ENCODE measurements at places on chromosomes 13 and 19.

DNA sequence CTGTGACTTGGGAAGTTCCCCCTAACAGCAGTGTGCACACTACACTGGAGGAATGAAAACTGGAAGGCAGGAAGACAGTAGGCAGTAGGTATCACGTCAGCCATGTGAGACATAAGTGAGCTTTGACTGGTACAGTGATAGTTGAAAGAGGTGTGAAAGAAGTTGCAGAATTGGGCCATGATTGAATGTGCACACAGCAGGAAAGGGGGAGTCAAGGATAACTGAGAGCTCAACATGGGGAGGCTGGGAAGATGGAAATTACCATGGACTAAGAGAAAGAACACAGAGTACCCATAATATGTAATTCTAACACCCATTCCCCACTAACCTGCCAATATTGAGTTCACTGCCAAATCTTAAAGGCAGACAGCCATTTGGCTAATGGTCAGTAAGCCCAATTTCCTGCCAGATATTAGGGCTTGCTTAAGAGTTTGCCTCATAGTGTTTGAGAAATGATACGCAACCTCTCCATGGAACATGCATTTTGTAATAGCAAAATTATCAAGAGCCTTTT lies 321.7 kb downstream of the DCT start:
- DNase-seq = no peak

GRCh38 chr19:34504273-34504808 lies 22.8 kb downstream of the WTIP start:
- DNase-seq = no peak

DNA sequence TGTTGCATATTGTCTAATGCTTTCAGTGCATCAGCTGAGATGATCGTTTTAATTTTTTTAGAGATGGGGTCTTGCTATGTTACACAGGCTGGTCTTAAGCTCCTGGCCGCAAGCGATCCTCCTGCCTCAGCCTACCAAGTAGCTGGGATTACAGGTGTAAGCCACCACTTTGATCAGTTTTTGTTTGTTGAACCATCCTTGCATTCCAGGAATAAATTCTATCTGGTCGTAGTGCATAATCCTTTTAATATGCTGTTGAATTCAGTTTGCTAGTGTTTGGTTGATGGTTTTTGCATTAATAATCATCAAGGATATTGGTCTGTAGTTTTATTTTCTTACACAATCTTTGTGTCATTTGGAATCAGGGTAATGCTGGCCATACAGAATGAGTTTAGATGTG lies 4.4 kb downstream of the ZNF211 start:
- DNase-seq = no peak

DNA sequence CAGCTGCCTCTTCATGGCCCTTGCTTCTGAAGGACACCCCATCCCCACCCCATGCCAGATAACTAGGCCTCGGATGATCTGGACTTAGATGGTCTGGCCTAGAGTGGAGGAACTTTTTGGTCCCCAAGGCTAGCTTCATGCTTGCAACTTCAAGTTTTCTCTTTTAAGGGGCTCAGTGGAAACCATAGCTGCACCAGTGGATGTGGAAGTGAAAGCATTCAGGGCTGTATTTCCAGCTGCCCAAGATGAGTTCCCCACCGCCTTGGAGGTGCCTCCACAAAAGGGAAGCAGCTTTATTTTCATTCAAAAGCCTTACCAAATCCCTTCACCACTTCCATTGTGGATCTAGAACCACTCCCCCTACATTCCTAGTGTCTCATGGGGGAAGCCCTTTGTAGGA lies 17.6 kb upstream of the GSX1 start:
- no peak for DNase-seq

DNA sequence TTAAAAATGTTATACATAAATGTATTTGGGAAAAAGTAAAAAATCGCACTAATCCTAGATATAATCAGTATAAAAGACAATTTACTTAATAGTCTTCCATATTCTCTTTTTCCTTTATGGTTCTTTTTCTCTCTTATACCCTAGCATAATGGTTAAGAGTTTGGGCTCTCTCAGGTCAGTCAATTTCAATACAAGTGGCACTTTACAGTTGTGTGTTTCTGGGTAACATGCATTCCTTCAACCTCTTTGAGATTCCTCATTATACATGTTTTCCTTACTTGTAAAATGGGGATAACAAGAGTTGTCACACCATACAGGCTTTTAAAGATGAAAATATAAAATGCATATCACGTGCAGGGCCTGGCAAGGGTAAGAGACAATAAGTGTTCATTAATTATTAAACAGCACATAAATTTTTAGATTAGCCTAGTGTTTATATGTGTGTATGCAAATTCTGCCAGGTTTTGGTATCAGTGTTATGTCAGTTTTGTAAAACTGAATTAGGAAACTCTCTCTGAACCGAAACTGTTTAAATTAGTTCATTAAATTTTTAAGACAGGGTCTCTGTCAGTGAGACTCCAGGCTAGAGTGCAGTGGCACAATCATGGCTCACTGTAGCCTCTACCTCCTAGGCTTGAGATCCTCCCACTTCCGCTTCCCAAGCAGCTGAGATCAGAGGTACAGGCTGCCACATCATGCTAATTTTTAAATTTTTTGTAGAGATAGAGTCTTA lies 49.8 kb downstream of the ELF1 start:
- no peak for DNase-seq

DNA sequence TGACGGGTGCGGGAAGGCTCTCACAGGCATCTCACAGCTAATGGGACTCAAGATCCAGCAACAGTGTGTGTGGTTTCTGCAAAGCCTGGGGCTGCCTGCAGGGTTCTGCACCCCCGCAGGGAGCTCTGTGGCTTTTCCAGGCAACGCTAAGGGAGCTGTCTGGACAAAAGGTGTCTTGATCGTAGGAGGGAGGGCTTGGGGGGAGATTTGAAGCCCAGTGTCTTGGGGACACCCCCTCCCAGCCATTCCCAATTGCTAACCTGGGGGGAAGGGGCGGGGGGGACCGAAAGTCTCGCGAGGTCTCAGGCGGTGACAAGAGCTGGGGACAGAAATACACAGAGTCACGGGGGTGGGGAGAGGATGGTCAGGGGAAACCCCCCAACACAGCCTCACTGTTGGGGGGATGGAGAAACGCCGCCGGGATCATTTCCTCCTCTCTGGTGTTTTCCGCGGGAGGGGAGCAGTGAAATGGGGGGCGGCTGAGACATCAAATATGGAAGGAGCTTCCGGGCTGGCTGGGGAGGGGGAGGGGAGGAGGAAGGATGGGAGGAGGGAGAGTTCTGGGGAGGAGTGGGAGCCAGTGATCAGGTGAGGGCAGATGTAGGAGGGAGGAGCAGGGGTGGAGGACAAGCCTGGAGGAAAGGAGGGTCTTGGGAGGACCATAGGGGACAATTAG lies 13.3 kb downstream of the KCNC3 start:
- no peak for DNase-seq

DNA sequence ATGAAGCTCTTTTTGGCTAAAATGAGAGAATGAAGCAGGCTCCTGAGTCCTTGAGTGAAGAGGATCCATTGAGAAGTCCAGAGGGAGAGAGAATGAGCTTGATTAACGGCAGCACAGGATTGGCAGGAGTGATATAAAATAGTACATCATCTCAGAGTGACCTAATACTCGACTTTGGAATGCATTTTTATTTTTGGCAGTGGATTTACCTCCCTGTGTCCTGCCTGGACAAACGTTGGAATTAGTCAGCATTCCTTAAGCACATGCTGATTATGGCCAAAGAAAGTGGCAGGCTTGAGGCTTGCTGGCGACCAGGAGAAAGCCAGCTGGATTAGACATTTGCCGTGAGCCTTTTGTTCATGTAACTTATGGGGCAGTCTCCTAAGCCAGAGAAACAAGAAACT lies 22.9 kb downstream of the LRCH1 start:
- no peak for DNase-seq

- DNase-seq = no peak
Observed at GRCh38 chr19:10862561-10863106, 8.7 kb upstream of the CARM1 start.

GRCh38 chr13:100495455-100495854 lies 93.1 kb downstream of the GGACT start:
- no peak for DNase-seq

DNA sequence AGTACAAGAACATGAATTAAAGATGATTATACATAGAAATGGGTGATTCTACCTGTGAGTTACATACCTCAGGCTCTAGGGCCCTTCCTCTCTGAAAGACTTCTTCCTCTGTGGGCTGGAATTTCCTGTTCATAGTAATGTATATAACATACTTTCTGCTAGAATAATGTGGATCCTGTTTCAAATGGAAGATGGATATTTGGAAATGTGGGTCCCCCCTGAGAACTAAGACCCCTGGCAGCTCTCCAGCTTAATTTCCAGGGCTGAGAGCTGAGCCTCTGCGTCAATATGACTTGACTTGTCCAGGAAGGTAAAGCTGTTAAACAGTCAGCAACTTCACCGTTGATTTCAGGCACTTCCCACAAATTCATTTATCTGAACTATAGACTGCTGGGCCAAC lies 296.3 kb downstream of the NALCN start:
- DNase-seq = no peak

- no peak for DNase-seq
Observed at GRCh38 chr13:47120282-47120681, 223.4 kb upstream of the HTR2A start.

DNA sequence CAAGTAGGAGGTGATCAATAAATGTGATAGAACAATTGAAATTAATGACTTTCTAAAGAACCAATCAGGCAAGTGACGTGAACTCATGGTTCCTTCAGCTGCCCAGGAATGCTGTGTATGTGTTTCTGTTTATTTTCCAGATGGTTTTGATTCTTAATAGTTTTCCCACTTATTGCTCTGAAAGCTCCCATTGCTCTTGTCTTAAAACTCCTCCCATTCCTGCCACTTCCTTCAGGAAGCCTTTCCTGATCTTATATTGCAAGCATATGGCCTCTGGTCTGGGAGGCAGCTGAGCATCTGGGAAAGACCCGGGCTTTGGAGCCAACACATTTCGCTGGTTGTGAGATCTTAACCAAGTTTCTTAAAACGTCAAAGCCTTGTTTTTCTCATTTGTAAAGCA lies 17.1 kb upstream of the LATS2 start:
- no peak for DNase-seq

- no peak for DNase-seq
Observed at GRCh38 chr19:49544154-49544553, 16.4 kb downstream of the RCN3 start.

- no peak for DNase-seq
Observed at GRCh38 chr19:22945560-22945959, 57.4 kb downstream of the ZNF728 start.

DNA sequence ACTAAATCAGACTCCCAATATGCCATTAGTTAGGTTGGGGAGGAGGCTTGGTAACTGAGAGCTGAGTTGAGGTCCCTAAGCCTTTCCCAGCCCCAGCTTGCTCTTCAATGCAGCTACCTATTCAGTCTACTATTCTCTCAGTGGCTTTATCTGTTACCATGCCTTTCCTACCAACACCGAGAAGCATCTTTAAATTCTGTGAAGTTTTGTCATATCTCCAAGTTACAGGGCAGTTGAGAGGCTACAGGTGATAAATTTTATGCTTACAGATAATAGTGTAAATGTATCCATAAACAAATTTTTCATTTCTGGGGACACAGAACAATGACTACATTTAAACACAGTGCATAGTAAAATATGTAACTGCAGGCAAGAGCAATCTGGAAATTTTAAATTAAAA lies 110.6 kb downstream of the ELF1 start:
- no peak for DNase-seq

DNA sequence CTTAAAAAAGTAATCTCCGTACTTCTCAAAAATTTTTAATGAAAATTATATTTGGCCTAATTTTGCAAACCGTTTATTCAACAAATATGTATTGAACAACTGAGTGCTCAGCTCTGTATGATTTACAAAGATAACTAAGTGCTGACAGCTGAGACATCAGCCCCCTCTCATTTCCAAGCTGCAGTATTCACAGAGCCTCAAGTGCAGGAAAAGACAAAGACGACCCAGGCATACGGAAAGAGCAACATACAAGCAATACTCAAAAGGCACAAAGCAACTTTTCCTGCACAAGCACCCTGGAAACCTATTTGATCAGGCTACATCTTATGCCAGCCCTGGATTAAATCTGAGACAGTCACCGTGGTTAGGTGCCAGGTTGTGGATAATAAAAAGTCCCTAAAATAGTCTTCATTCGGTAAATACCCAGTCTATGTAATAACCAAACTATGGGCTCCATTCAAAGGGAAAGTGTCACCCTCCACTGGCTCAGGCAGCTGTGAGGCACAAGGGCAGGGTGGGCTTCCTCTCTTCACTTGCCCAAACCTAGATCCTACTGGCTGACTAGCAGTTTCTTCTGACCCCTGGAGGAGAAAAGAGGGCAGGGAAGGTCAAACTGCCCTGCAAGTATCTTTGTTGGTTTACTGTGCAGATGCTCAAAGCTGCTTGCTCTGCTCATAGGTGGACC lies 65.5 kb downstream of the TBC1D4 start:
- no peak for DNase-seq

DNA sequence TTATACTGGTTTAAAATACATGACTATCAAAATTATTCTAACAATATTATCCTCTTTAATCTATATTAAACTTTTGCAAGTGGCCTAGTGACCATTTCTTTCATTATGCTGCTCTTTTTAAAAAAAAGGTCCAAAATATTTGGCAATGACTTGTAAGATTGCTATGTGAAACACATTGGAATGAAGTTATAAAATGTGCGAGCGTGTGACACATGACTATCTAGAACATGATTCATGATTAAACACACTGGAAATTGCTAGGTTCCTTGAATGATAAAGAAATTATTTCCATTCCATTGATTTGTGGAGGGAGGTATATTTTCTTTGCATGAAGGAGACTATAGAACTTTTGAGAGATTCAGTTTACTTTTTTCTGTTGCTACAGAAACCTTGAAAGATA lies 739.1 kb downstream of the DIAPH3 start:
- no peak for DNase-seq

Measured in CD4-positive, alpha-beta T cell (primary cell).